ENCODE measurements at places on chromosomes 1 and 21.

GRCh38 chr1:77476475-77476874 is 194.7 kb downstream of the AK5 start:
- no peak for DNase-seq

DNA sequence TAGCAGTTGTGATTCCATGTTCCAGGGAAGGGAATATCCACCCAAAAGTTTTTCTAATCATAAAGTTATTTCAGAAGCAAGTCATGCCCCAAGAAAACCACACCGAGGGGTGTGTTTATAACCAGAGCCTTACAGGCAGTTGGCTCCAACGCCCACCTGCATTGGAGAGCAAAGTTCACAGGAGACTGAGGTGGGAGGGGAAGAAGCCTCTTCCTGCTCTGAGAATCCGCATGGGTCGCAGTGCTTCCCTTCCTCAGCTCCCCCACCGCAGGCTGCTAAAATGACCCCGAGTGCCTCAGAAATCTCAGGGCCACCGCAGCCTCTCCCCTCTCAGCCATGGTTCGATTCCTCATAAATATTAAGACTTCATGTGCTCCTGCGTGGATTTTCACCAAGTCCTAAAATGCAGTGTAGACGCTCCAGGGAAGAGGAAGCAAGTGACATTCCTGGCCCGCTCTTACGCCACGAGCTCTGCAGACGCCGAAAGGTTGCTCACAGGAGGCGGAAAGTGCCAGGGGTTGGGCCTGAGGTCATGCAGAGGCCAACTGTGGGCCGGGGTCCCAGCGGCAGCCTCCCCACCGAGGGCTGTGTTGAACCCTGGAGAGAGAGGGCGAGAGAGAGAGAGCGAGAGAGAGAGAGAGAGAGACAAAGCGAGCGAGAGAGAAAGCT is 13.4 kb upstream of the SPSB1 start:
- no peak for DNase-seq

- no peak for DNase-seq
Measured at GRCh38 chr1:14165371-14165801, 433.1 kb upstream of the KAZN start.

DNA sequence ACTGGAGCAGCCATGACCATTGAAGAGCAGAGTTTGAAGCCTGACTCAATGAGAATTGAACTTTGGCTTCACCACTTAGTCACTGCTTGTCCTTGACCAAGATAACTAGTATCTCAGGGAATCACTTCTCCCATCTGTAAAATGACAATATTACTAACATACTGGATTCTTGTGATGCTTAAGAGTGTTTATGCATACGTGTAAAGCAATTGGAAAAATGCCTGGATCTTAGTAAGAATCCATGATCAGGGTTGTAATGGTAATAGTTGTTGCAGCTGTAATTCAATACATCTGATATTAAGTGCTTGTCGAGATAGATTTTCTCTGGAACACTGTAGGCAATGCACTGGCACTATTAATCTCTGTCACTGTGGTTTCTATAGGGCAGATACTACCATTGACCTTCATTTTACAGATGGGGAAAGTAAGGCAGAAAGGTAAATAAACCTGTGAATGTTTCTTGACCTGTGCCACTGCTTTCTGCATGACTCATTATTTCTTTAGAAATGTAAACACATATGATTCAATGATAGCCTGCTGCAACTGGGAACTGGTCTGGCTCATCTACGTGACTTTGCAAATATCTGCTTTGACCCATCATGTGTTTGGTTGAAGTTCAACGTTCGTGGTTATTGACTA is 662.5 kb downstream of the PLA2G4A start:
- no peak for DNase-seq

GRCh38 chr21:28827422-28827821 is 165.3 kb downstream of the LTN1 start:
- DNase-seq = no peak

DNA sequence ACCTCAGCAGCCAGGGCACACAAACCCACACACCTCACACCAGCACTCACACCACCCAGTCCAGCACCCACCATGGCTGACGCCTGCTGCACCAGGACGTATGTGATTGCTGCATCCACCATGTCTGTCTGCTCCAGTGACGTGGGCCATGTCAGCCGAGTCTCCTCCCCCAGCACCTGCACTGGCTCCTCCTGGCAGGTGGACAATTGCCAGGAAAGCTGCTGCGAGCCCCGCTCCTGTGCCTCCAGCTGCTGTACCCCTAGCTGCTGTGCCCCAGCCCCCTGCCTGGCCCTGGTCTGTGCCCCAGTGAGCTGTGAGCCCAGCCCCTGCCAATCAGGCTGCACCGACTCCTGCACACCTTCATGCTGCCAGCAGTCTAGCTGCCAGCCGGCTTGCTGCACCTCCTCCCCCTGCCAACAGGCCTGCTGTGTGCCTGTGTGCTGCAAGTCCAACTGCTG is at the start of gene KRTAP10-8:
Gene KRTAP10-8, plus strand, starts transcription at position 51 of the 458 bp plus-strand sequence. Its CDS starts 22 bp downstream, at position 73.
- no peak for DNase-seq

GRCh38 chr1:207810606-207811295 is 58.9 kb downstream of the CD46 start:
- no peak for DNase-seq

- DNase-seq = no peak
Measured at GRCh38 chr1:225974454-225974853, 24.7 kb downstream of the SDE2 start.

- no peak for DNase-seq
Measured at GRCh38 chr1:223815020-223815853, 30.5 kb downstream of the TP53BP2 start.

DNA sequence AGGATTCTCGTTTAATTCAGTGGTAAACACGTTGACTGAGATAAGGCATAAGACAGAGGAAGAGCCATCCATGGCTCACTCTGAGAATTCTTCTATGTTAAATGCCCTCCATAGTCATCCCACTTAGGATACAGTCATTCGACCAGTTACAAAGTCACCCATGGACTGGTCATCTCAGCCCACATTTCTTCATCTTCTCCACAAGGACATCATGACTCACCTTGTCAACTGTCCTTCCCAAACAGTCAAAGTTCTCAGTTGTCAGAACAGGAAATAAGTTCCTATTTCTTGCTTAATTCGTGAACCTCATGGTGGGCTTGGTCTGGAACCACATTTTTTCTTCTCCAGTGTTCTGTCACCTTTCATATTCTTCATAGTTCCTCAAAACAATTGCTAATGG is 133.2 kb downstream of the TGFB2 start:
- no peak for DNase-seq

DNA sequence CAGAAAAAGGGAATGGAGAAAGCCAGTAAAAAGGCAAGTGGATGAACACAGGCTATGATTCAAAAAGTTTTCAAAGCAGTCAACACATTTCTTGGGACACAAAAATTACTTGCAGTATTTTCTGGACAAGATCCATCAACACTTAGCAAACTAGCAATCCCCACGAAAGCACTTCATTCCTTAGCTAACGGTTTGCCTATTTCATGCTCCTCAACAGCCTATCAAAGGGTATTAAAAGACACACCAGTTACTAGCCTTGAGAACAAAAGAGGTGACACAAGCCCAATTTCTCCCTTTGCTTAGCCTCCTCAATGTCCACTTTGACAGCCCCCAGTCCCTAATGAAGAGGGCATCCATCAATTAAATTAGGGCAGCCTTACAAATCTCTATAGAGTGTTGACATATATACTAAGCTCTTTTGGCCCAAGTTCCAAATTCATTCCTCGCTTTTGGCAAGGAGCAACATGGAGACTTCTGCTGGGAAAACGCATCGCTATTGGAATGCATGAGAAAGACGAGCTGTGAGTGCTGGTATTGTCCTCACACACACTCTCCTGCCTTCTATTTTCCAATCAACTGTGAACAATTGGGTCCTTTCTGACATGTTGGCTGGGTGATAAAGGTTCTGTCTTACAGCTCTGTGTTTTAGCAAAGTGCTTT is 180.0 kb downstream of the TNR start:
- DNase-seq = no peak

- no peak for DNase-seq
Measured at GRCh38 chr1:21537932-21538630, 28.9 kb downstream of the ALPL start.

DNA sequence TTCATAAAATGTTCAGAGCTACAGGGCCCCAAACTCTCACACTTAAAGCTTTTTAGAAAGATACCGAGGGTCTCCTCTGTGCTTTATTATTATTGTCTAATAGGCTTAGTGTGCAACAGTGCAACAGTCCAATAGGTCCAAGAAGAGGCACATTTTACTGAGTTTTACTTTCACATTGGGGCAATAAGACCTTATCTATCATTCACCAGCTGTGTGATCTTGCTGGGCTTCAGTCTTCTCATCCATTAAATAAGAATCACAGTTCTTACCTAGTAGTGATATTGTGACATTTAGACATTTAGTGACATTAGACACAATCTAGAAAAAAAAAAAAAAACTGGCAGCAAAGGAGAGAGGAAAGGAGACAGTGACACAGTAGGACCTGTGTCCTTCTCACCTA is 175.8 kb upstream of the NFIA start:
- no peak for DNase-seq

GRCh38 chr1:11473491-11474034 is 5.4 kb upstream of the DISP3 start:
- no peak for DNase-seq

DNA sequence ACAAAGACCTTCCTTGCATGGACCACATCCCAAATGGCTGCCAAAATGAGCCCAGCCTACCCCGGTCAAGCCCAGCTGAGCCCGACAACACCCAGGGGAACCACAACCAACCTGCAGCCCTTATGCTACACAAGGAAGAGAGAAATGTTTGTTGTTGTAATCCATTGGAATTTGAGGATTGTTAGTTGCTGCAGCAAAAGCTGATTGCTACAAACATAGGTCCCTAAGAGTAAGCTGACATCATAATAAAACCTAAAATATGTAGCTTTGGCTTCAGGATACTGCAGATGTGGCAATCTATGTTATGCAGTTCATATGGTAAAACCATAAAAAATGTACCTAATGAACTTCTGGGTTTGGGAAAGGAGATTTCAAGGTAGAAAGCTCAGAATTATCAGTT is 65.5 kb upstream of the DNAH14 start:
- DNase-seq = no peak

DNA sequence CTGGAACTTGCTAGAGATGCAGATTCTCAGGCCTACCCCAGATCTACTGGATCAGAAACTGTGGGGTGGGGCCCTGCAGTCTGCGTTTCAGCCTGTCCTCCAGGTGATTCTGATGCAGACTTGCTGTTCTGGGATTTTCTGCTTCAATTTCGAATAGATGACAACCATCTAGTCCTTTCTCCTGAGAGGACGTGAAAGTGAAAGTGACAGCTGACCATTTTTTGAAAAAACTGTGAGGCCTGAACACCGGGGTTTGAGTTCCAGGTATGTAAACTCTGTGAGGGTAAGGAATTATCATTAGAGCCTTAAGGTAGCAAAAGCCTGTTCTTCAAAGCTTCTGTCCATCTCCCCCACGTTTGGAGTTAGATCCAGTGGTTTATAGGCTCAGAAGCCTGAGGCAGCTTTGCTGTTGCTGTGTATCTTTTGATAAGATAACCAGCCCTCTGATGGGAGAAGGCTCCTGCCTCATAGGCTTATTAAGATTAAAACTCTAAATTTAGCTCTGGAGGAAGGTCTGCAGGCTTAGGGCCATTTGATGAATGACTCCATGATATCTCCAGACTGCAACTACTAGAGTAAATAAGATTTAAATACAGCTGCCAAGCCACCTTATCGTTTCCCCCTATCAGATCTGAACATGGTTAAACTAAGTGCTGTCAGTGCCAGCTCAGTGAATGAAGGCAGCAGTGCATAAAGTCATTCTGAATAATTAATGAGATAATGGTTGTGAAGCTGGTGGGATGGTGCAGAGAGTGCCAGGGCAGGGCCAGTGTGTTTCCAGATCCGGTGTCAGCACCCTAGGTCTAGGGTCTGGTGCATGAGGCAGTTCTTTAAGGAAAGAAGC is 335.2 kb downstream of the HHAT start:
- no peak for DNase-seq

- no peak for DNase-seq
Measured at GRCh38 chr1:219778793-219779369, 149.5 kb downstream of the SLC30A10 start.

GRCh38 chr1:43962324-43962723 is 7.5 kb upstream of the DPH2 start:
- no peak for DNase-seq

DNA sequence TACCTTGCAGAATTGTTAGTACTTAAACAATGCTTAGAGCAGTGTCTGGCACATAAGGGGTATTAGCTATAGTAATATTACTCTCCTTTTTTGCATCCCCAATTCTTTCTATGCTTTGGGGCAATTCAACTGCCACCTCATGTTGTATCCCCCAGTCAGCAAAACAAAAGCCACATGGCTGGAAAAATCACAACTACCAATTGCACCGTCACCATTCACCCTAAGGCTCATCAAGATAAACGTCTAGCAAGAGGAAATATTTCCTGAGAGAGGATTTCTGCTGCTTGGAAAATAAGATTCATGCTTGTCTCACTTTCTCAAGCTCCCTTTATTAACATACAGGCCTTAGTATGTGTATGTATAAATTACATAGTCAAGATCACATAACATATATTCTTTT is 12.1 kb upstream of the TLR5 start:
- DNase-seq = no peak

- DNase-seq = no peak
Measured at GRCh38 chr1:66294707-66295370, 239.1 kb upstream of the SGIP1 start.

GRCh38 chr1:222195857-222196256 is 352.0 kb downstream of the HHIPL2 start:
- no peak for DNase-seq

DNA sequence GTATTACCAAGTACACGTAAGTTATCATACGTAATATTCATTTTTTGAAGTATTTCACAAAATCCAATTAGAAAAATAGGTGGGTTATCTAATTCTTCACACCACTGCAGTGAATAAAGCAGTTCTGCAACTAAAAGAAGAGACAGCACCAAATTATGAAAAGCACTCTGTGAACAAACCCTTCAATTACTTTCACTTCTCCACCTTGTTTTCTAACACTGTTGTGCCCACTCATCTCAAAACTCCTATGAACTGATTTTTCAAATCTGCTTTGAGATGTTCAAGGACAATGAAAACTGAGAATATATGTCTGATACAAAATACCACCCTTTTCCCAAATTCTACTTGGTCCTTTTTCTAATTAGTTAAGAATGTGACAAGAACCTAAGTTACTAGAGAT is 39.4 kb downstream of the LTN1 start:
- no peak for DNase-seq
